Chondrocyte (in vitro differentiated cells): ENCODE measurements at places on chromosomes 6 and 20.

DNA sequence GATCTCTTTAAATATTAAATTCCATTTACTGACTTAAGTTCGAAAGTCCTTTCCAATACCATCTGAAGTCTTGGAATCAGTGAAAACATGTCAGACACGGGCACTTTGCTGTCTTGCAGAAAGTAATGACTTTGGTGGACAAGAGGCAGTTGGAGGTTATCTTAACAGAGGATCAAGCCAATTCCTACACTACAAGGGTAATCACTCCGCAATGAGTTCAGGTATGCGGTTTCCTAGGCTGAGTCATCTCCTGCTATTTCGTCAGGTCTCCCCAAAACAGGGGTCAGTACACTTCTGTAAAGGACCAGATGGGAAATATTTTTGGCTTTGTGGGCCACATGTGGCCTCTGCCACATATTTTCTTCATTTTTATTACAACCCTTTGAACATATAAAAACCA, 656.6 kb downstream of the KIF16B start:
- DNase-seq: no peak

- no peak for DNase-seq
Measured at GRCh38 chr6:79672631-79673111, 41.5 kb downstream of the SH3BGRL2 start.

DNA sequence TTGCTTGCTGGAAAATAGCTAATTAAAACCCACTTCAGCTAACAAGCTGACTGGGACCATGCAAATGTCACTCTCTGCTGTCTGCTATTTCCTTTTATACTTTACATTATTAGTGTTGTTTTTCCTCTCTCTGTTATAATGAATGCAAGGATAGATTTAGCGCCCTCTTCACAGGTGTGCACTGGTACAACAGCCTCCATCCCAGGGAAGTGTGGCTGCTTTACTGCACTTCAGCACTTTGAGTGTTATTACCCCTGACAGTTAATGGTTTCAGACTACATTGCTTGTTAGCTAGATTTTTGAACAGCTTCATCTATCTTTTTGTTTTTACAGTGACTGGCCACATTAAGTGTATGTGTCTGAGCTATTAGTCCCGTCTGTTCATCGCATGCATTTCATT, 405.7 kb downstream of the RNF144B start:
- DNase-seq: no peak

DNA sequence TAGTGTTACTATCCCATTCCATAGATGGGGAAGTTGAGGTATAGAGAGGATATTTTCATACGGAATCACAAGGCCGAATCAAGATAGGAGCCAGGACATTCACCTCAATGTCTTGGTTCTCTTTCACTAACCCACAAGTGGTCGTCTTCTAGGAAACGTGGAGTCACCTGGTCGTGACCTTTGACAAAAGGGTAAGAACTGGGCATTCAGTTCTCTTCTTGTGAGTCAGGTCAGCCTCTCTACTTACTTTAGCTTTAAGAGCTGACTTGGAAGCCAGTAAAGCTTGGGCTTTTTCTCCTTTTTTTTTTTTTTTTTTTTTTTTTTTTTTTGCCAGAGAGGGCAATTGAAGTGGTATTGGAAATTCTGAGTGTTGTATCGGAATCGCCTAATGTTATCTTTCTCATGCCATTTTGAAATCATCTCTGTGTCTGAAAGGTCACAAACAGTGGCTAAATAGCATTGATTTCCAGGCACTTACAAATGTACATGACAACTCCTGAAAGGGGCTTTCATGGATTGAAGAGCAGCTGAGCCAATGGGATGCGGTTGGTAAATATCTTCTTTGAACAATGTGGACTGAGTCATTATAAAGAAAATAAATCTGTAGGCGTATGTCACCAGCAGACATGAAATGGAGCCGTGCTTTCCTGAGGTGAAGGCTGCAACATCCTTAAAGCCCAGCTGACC, 356.9 kb downstream of the KIF16B start:
- no peak for DNase-seq

DNA sequence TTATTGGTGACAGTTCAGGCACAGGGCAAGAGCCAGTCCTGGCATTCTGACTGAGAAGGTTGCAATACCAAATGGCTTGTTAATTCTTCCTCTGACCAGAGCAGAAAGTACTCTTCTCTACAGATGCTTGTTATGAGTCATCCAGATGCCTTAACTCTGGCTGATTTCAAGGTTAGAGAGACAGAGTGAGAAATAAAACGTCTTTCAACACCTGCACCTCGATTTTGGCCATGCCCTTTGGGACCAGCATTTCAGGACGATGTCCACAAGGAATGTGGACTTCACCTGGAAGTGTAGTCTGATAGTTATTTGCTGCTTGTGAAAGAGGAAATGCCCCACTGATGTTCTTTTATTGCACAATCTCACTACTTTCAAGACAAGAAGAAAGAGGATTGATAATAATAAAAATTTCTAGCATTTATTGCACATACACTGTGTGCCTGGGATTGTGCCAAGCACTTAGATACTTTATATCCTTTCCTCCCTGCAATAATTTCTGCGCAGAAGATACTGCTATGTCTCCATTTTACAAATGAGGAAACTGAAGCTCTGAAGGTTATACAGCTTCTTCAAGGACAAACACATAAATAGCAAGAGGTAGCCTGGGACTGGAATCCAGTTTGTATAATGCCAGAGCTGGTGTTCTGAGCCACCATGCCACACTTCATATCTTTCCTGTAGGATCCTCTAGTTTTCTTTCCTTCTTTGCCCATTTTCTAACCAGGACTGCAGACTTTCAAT, 33.5 kb upstream of the MCM3 start:
- DNase-seq: no peak

DNA sequence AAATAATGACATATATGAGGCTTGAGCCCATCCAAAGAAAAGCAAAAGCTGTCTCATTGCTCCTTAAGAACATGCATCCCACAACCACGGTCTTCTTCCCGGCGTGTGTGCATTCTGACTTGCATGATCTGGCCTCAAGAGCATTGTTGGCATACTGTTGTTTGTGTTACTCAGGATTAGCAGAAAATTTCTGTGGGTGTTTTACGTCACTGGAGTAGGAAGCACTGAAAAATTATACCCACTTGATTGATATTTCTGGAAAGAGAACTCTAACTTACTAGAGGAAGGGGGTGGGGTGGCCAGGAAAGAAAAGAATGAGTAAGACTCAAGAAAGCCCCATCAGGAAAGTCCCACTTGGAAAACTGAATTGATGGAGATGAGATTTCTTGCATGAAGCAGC, 326.2 kb upstream of the PRDM1 start:
- no peak for DNase-seq

DNA sequence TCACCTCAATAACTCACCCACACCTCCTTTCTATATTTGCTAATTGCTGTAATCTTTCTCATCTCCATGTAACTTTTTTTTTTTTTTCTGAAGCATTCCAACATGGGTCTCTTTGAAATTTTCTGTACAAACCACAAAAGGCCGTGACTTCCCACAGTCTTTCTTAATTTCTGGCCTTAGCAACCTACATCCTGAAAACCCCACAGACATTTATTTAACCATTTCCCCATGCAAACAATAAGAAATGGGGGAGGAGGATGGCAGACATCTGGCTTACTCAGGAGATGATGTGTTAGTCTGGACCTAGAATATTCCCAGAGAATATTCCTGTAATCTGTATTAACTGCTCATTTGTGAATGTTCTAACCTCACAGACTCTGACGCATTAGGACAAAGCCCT, 57.6 kb downstream of the MEP1A start:
- no peak for DNase-seq

DNA sequence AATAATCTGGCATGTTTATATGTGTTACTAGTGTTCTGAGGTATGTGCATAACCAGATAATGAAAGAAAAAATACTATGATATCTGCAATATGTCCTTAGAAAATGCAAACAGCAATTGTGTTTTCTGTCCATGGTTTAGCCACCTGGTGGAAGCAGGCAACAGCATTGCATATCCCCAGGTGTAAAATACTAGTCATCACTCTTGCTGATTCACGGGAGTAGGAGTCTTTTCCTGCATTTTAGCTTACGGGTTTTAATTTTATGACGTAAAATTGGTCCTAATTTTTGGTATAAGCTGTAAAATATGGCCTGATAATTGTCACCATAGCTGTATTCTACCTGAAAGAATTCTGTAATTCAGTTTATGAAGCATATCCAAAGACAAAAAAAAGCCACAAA, 2.5 kb downstream of the RNF182 start:
- no peak for DNase-seq

DNA sequence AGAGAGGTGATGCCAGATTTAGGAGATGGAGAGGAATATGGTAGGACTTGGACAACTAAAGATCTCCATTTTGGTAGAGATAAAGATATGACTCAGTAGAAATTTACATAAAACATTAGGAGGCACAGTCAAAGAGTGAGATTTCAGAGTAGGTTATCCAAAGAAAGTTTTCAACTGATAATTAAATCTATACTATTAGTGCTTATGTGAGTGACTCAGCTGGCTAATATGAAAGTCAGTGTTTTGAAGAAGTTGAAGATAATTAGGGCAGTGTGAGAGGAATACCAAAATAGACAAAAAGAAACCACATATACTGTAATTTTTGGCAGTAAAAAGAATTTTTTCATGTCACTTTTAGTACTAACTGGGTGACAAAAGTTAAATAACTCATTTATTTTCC, 712.8 kb upstream of the HS3ST5 start:
- no peak for DNase-seq

DNA sequence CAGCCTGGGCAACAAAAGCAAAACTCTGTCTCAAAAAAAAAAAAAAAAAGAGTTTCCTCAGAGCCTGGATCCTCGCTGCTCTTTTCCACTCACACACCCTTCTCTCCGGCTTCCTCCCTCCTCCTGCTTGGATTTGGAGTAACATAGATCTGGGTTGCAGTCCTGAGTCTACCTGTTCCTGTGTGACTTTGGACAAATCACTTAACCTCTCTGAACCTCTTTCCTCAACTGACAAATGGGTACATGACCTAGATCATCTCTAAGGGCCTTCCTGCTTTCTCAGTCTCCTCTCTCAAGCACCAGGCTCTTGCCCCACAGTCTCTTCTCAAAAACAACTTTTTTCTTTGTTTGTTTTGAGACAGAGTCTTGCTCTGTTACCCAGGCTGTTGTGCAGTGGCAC, 5.6 kb upstream of the R3HDML start:
- no peak for DNase-seq

- no peak for DNase-seq
Measured at GRCh38 chr6:33390173-33390572, 1.4 kb upstream of the KIFC1 start.
